MG63 (cell line): ENCODE measurements at places on chromosomes 12 and 14. TPM values are rescaled to one million over a fixed set of nuclear protein-coding genes. Genes with fewer than 3 reads are reported as not detected.

DNA sequence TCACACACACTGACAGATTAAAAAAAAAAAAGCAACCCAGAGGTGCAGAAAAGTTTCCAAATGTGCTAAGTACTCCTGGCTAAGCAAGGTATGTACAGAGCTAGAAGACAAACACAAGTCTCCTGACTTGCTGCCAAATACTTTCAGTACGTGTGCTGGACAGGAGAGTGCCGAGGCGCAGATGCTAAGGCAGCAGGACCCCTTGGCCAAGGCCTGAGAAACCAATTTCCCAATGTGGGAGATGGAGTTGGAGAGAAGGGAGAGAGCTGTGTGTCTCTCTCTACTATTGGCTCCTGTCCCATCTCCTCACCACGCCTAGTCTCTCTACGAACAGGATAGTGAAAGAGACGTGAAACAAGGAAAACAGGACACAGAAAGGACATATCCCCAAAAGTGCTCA is 5.3 kb downstream of the SPRYD3 start:
- no peak for DNase-seq

- DNase-seq, result no peak
These were observed 29.9 kb downstream of the TSPAN19 start for GRCh38 chr12:85006206-85006605.

GRCh38 chr14:68979722-68980451 is 785 bp upstream of the ACTN1 start:
- peak; percentile 63 for DNase-seq

GRCh38 chr12:26730481-26731350 is 102.3 kb downstream of the ITPR2 start:
- DNase-seq, result no peak

DNA sequence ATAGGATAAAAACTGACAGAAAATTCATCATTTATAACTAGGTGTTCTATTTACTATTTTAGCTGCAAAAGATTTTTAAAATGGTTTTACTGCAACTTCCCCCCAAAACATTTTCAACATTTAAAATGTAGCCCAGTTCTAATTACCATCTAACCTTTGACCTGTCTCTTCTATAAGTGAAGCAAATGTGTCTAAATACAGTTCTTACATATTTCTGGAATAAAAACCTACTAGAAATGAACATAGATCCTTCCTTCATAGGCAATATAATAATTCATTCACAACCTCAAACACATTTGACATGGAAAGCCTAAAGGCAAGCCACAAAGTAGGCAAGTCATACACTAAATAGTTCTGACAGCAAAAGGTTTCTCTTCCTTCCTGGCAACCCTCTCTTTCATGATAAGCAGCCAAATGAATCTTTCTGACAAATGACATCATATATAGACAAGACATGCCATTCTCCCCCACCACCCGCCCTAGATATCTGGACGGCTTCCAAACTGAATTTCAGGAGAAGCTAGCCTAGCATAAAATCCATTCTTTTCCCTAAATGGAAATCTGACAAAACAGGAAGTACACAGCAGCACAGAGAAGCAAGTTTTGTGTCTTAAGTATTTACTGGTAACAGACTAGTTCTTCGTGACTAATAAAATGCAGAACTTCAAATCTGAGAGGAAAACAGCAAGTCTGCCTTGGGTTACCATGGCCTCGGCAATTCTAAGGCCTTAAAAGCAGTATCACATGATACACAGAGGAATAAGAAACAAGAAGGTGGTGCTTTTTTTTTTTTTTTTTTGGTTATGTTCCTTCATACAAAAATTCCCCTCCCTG is 17.2 kb upstream of the ARID4A start:
- peak; percentile 52 for DNase-seq

DNA sequence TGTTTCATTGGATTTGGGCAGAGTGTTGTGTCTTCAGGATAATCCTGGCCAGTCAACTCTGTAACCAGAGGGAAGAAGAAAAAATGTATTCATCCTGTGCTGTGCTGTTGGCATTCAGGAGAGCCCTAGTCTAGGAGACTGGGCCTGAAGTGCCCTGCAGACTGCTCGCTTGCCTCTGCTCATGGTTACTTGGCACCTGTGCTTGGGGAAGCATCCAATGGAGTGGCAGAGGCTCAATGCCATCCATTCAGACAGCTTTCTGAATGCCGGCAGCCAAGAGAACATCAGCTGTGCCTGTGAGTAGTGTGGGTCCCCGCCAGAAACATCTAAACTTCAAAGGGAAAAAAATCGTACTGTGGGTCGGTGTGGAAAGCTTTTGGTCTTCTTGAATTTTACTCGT is 124.2 kb downstream of the SRGAP1 start:
- peak; percentile 61 for DNase-seq

- DNase-seq, result no peak
These were observed 358.3 kb downstream of the SLC6A15 start for GRCh38 chr12:84554199-84554723.

DNA sequence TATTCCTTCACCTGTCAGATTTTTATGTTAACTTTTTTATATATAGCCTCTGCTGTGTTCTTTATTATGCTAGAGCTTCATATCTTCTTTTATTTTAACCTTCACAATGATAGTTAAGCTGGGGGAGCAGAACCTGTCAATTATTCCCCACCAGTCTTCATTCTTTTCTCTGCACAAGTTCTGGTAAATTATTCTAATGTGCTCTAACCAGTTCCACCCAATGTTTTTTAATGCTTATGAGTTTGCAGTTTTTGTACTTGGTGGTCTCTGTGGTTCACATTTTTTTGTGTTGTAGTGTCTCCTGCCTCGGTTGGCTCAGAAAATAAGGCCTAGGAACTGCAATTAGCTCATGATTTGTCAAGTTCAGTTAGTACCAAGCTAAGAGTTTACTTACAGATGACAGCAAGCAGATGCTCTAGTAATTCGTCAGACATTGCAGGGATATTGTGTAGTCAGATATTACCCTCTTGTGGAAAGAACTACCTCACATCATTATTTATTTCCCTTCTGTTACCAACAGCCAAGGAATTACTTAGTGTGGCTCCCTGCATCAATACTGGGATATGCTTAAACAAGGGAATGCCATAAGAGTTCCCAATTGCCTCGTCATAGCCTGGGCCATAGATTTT is 14.5 kb downstream of the DYRK2 start:
- no peak for DNase-seq

Gene SERPINA3
- 0.57 TPM in 1 of 2 replicates, not detected in the other for total RNA-seq

Gene SENP1
- 15.6 and 16.3 TPM in 2 replicates for total RNA-seq

Gene LMBR1L
- 20.5 and 28.4 TPM in 2 replicates for total RNA-seq

Gene FOXN4
- not detected in 2 replicates for total RNA-seq

Gene RNFT2
- total RNA-seq, result 1.1 and 1.2 TPM in 2 replicates
